Central memory CD8-positive, alpha-beta T cell (primary cell): ENCODE measurements at places on chromosomes 5 and 9.
A peak's percentile ranks its signal among the peaks of the same experiment; 100 is the strongest.

DNA sequence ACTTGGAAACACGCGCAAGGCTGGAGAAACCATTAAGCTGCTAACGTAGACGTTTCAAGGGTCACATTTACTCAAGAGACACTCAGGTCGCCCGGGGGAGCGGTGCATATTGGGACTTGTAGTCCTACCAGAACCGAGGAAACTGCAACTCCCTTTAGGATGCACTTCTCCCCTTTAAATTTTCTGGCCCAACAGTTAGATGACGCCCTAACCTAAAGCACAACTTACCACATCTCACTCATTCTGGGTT lies 384 bp upstream of the DMXL1 start:
- DNase-seq, result no peak
- H3K27me3 ChIP-seq, result no peaks in the 10 kb centered on the region

GRCh38 chr5:163988566-163988965 lies 483.1 kb downstream of the MAT2B start:
- DNase-seq, result no peak
- no peaks in the 10 kb centered on the region for H3K36me3 ChIP-seq
- H3K4me3 ChIP-seq, result no peak overlapping the region
- no peaks in the 10 kb centered on the region for H3K27me3 ChIP-seq

DNA sequence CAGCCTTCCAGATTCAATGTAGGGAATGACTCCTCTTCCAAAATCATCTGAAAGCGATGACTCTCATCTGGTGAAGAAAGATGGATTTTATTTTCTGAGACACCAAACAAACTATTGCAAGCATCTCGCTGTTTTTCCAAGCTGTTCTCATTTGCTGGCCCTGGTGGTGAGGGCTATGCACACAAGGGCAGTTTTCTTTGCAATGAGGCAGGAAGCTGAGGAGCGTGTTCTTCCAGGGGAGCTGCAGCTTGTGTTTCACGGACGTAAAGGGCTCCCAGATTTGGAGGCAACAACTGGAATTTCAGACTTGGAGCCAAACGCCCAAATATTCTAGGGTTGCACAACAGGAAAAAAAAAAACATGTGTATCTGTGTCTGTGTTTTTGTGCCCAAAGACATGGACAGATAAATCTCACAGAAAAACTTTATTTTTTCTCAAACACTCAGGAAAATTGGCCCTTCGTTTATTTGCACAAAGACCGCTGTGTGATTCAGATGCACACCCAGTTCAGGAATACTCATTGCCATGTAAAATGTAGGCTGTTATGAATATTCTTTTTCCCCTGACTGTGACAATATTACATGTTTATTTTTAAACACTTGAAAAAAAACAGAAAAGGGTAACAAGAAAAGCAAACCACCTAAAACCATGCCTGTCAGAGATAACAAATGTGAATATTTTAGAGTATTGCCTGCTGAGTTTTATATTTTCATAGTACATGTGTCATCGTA lies 151.3 kb downstream of the GAS1 start:
- H3K4me1 ChIP-seq, result no peaks in the 10 kb centered on the region
- no peaks in the 10 kb centered on the region for H3K36me3 ChIP-seq
- no peak overlapping the region for H3K27ac ChIP-seq
- no peak for DNase-seq
- peaks cover 56% of the 10 kb centered on the region for H3K27me3 ChIP-seq
- no peak overlapping the region for H3K4me3 ChIP-seq

DNA sequence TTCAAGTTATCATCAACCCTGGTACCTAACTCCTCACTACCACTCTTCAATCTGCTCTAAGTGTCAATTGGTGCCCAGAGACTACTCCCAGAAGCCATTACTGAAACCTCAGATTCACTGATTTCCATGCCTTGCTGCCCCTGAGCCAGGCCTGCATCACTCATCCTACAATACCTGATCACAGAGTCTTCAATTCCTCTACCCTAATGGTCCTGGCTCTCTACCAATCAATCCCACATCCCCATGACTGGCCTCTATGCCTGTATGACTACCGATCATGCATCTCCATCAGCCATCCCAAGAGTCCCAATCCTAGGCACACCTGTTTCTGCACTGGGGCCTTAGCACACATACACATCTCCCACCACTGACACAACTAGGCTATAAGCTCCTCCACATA lies 2.5 kb downstream of the ZNF484 start:
- H3K4me1 ChIP-seq, result peaks cover 68% of the 10 kb centered on the region
- peak overlapping the region; percentile 100 for H3K27ac ChIP-seq
- H3K4me3 ChIP-seq, result peak overlapping the region; percentile 14
- DNase-seq, result no peak

DNA sequence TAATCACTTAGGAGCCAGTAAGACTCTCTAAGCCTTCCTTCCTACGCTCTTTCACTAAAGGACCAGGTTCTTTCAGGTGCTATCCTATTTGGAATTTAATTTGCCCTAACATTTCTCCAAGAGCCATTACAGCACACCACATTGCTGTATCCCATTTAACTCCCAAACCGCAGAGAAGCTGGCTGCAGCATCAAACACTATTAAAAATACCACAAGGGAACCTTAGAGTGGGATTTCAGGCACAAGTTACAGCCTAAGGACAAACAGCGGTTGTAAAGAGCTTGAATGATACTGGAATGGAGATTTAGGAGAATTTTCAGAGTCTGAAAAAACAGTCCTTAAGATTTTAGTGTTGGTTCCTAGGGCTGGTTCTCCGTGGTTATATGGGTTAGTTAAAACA lies 566.4 kb downstream of the RAB3C start:
- H3K4me1 ChIP-seq, result peaks cover 12% of the 10 kb centered on the region
- no peaks in the 10 kb centered on the region for H3K36me3 ChIP-seq
- no peak overlapping the region for H3K4me3 ChIP-seq

DNA sequence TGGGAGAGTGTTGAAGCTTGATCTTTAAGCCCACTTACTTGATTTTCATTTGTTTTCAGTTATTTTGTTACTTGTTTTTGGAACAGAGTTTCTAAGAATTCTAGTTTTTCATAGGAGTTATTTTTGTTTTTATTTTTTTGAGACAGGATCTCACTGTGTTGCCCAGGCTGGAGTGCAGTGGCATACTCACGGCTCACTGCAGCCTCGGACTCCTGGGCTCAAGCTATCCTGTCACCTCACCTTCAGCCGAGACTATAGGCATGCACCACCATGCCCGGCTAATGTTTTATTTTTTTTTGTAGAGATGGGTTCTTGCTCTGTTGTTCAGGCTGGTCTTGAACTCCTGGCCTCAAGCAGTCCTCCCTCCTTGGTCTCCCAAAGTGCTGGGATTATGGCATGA lies 6.3 kb downstream of the ERBIN start:
- peak overlapping the region; percentile 25 for H3K4me3 ChIP-seq
- DNase-seq, result no peak
- no peaks in the 10 kb centered on the region for H3K27me3 ChIP-seq
- peaks cover 74% of the 10 kb centered on the region for H3K4me1 ChIP-seq
- H3K27ac ChIP-seq, result no peak overlapping the region

- no peaks in the 10 kb centered on the region for H3K36me3 ChIP-seq
- DNase-seq, result no peak
- H3K27ac ChIP-seq, result no peak overlapping the region
- H3K27me3 ChIP-seq, result no peaks in the 10 kb centered on the region
These were observed 153.9 kb downstream of the SMC2 start for GRCh38 chr9:104247899-104248460.
